ENCODE measurements at places on chromosomes 1 and 21. TPM values are rescaled to one million over a fixed set of nuclear protein-coding genes. Genes with fewer than 3 reads are reported as not detected.

CFHR3 gene
- total RNA-seq: not detected

MIXL1 gene
- total RNA-seq: 0.12 TPM

CCNL2 gene
- total RNA-seq: 125 TPM

SLC45A1 gene
- 1.5 TPM for total RNA-seq

GORAB gene
- total RNA-seq: 19.7 TPM

TSACC gene
- not detected for total RNA-seq

FAM177B gene
- total RNA-seq: not detected

TRIM46 gene
- 3.9 TPM for total RNA-seq

KLHDC9 gene
- total RNA-seq: 1.3 TPM

CAMK2N1 gene
- 28.9 TPM for total RNA-seq

SMIM1 gene
- total RNA-seq: 0.55 TPM

DSCAM gene
- total RNA-seq: 0.12 TPM
